Activated T-helper 9 cell treated with anti-CD3 and anti-CD28 coated beads, Interleukin-2, amount 50 U/mL, for 16 hours (primary cell): ENCODE measurements at places on chromosomes 3 and 15.

- no peak for DNase-seq
Observed at GRCh38 chr3:146078031-146078430, 83.0 kb downstream of the PLOD2 start.

GRCh38 chr3:105997466-105997799 is 128.6 kb upstream of the CBLB start:
- no peak for DNase-seq

GRCh38 chr3:160401291-160402095 is 2.0 kb downstream of the SMC4 start:
- no peak for DNase-seq

DNA sequence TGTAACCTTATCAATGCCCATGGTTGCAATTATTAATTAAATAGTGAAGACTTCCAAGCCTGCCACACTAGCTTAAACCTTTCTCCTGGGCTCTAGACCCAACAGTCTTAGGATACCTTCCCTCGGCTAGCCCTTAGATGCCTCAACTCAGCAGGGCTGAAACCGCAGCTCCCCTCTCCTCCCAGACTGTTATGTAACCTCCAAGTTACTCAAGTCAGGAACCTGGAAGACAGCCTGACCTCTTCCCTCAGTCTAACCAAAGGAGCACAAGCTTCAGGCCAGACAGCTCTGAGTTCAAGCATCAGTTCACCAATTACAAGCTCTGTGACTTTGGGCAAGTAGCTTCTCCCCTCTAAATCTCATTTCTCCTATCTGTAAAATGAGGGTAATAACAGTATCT is 70.5 kb upstream of the HACD2 start:
- no peak for DNase-seq

- DNase-seq: no peak
Observed at GRCh38 chr3:52225452-52226228, at the start of gene TLR9. TLR9 (minus strand) TSS chr3:52225645; CDS start chr3:52225529, 116 bp downstream.
